ENCODE measurements at places on chromosomes 1 and 21.
A peak's percentile ranks its signal among the peaks of the same experiment; 100 is the strongest.

DNA sequence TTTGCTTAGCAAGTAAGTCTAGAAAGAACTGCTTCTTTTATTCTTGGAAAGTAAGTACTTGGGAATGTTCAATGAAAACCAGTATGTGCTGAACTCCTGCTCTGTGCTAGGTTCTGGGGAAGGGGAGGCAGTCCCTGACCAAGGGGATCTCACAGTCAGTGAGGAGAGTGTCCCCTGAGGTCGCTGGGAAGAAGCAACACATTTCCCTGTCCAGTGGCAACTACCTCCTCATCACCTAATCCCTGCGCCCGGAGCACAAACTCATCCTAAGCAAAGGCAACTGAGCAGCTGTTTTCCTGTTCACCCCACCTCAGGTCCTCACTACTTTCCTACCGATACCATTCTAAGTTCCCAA is 61.7 kb upstream of the ANGPTL1 start:
- no peak for DNase-seq

- no peak for DNase-seq
Observed at GRCh38 chr1:239805042-239805441, 286.6 kb upstream of the FMN2 start.

GRCh38 chr1:240399381-240399780 is 212.6 kb downstream of the GREM2 start:
- DNase-seq = no peak

- no peak for DNase-seq
Observed at GRCh38 chr1:179087665-179088064, 5.8 kb downstream of the TOR3A start.

- no peak for DNase-seq
Observed at GRCh38 chr21:42304556-42305454, 10.4 kb downstream of the TFF3 start.

DNA sequence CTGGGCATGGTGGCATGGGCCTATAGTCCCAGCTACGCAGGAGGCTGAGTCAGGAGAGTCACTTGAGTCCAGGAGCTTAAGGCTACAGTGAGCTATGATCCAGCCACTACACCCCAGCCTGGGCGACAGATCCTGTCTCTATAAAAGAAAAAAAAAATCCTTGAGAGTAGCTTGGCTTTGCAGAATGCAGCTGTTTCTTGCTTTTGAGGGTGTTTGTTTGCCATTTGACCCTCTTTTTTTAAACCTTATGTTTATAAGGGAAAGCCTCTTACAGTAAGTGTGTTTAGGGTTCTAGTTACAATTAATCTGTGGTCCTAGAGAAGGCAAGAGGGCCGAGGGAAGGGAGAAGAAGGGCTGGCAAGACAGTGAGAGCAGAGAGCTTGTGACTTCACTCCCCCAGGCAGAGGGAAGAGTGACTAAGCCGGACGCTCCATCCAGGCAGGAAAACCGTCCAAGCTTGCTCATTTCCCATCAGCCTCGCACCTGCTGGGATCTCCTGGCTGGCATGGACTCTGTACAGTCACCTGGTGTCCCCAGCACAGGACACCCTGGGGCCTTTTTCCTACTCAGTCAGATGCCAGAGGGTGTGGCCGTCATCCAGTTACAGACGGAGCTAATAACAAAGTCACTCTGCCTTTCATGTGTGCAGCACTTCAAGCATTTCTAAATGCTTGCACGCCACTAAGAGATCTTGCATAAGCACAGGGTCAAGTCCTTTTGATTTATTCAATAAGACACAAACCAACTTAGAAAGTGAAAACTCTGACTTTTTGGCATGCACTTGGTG is 55.5 kb upstream of the PSEN2 start:
- no peak for DNase-seq

DNA sequence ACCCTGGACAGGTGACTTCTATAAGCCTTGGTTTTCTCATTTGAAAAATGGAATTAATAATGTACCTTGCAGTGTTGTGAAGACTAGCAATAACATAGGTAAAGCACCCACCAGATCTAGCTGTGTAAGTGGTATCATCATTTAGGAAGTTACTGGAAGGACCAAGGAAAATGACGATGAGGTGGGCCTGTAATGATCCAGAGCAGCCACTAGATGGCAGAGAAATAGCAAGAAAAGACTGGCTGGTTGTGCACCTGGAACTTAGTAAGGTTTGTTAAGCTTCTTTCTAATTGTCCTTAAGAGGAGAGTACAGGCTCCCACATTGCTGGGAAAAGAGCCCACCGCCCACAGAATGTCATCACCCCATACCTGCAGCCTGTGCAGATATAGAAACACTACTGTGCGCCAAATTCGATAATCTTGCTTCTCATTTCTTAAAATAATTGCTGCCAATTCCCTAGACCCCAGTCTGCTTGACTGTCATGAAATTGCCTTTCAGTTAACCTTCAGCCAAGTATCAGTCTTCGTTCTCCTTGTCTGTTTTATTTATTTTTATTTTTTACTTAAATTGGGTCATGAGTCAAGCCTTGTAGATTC is 37.2 kb downstream of the WNT4 start:
- peak; percentile 14 for DNase-seq

All from stimulated activated CD4-positive, alpha-beta T cell treated with anti-CD3 and anti-CD28 coated beads, Interleukin-1b, Interleukin-23, amount 100 ng/mL, for 4 hours (primary cell).